ENCODE measurements at places on chromosomes 5 and 9.

- no peak for DNase-seq
Observed at GRCh38 chr5:10674582-10674981, 86.5 kb downstream of the DAP start.

- no peak for DNase-seq
Observed at GRCh38 chr5:150505041-150505511, 2.9 kb upstream of the NDST1 start.

- DNase-seq, result no peak
Observed at GRCh38 chr9:130883479-130883878, 13.1 kb downstream of the QRFP start.

DNA sequence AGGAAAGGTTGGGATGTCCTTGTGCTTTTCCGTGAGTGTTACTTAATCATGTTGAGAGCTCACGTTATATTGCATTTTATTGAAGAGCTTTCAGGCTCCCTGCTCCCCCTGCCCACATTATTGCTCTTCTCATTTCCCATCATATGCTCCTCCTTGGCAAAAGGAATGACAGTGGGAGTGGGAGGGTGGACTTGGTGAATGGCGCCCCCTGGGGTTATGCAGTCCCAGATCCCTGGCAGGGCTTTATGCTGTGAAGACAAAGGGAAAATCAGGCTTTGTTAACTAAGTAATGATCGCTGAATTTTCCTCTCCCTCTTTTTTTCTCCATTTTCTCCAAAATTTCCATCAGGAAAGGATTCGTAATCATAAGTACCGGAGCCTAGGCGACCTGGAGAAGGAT is 166.6 kb downstream of the SMARCA2 start:
- DNase-seq, result peak; percentile 35

- no peak for DNase-seq
Observed at GRCh38 chr5:139215107-139215975, 17.2 kb upstream of the SIL1 start.

GRCh38 chr5:65924366-65925043 is 1.9 kb upstream of the ERBIN start:
- DNase-seq, result no peak

- DNase-seq, result no peak
Observed at GRCh38 chr5:146165460-146165859, 17.0 kb downstream of the LARS1 start.

- DNase-seq, result no peak
Observed at GRCh38 chr5:75197745-75198144, 38.9 kb downstream of the ANKRD31 start.

DNA sequence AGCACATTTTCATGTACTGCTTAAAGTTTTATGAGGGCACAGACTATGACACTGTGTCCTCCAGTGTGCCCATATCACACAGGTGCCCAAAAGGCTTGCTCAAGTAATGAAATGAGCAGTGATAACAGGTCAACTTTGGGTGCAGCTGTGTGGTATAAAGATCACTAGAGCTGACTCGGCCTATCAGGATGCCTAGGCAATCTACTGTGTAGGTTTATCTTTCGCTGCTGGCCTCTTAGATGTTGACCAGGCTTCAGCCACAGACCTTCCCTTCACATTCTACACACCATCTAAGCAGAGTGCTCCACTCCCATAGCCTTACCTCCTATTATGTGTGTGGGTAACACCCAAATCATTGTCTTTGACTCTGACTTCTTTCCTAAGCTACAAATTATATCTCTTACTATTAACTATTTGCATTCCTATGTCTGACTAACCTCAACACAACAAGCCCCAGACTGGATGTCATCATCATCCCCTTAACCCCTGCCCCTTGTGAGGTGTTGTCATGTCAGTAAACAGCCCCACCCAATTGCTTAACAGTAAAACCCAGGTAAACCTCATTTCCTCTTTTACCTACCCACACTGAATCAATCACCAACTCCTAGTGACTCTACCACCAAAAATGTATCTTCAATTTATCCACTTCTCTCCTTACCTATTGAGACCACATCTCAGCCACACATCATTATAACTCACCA is 2.5 kb downstream of the SREK1IP1 start:
- DNase-seq, result peak; percentile 38

DNA sequence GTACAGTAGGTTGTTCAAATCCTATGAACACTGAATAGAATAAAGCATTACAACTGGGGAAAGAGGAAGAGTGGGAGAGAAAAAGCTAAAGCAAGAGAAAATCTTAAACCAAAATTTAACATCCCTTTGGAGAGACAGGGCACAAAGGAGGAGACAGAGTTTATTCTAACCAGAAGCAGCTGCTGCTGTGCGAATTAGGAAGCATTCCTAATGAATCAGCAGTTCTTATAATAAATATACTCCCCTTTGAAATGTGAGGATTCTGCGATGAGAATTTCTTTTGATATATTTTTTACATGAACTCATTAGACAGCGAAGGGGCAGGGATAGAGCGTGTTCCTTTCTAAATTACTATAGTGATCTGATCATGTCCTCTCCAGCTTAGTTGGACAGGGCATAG is 233.4 kb downstream of the DENND1A start:
- DNase-seq, result no peak

DNA sequence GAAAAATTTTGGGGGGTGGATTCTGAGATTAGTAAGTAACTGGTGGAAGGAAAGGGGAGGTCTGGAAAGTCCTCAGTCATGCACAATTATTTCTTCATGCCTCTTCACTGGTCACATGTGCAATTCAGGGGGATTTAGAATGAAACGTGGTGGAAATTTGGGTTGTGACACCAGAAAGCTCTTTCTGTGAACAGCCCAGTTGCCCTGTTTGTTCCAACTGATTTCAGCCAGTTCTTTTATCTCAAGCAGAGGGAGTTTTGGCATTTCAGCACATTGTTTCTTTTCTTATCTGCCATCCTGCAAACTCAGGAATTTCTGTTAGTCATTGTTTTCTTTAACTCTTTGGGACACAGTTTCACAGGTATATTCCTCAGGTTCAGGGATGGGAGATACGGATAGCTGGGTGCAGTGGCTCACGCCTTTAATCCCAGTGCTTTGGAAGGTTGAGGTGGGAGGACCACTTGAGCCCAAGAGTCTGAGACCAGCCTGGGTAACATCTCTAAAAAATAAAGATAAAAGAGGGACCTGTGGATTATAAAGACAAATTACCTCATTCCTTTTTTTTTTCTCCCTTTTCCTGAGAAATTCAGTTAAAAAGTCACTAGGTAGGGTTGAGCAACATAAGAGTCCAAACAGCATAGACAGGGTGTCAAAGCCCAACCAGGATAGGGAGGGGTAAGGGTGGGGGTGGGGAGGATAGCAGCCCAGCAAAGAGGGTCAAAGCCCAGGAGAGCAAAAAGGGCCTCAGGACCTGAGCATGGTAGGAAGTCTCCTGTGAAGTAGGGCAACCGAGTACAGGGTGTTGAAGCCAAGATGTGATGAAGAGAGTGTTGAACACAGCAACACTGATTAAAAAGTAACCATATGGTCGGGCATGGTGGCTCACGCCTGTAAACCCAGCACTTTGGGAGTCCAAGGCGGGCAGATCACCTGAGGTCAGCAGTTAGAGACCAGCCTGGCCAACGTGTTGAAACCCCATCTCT is 5.4 kb upstream of the B4GALT1 start:
- DNase-seq, result no peak

All from HCEC 1CT (cell line).